Heart left ventricle (tissue), 16 donors: ENCODE measurements at places on chromosomes 11 and 22.

DNA sequence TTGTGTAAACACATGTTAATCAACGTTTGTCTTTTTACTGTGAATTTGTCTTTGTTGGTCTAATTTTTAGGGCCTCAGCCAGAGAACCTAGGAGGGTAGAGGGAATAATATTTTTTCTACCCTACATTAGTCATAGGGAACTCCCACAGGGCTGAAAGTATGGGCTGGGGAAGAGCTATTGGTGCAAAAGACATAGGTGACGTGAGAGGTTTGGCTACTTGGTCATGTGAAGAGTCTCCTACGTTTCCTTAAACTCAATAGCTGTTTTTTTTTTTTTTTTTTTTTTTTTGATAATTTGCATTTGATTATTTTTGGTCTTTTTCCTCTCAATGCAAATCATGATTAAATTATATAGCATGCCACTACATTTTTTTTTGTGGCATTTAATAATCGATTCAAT lies 15.9 kb upstream of the MMP7 start:
- DNase-seq = no peak

- no peak for DNase-seq
These were observed 67.3 kb upstream of the SHISAL1 start for GRCh38 chr22:44379817-44380755.

GRCh38 chr22:44333847-44334635 lies 21.3 kb upstream of the SHISAL1 start:
- no peak for DNase-seq

DNA sequence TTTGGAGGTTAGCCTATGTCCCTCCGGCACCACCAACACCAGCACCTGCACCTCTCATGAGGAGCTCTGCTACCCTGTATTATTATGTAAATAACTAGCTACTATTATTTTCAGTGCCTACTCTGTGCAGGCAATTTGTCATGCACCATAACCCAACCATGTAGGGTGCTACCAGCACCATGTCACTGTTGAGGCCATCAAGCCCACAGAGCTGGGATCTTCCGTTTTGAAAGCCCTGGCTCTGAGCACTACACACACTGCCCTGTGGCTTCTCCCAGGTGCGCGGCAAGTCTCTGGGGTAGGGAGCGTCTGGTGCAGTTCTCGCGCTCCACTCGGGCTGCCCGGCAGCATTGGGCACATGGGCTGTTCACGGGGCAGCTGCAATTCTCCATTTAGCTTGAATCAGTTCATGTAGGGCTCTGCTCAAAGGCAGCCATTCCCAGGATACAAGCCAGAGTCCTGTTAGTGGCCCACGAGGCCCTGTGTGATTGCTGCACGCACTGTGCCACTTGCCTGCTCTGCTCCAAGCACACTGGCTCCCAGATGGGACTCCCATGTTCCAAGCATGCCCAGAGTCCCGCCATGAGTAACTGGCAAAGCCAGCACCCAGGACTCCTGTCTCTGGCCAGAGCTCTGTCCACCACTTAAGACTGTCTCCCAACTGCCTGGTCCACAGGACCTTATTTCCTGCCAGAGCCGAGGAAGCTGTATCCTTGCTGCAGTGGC lies 42.5 kb upstream of the CDON start:
- no peak for DNase-seq

DNA sequence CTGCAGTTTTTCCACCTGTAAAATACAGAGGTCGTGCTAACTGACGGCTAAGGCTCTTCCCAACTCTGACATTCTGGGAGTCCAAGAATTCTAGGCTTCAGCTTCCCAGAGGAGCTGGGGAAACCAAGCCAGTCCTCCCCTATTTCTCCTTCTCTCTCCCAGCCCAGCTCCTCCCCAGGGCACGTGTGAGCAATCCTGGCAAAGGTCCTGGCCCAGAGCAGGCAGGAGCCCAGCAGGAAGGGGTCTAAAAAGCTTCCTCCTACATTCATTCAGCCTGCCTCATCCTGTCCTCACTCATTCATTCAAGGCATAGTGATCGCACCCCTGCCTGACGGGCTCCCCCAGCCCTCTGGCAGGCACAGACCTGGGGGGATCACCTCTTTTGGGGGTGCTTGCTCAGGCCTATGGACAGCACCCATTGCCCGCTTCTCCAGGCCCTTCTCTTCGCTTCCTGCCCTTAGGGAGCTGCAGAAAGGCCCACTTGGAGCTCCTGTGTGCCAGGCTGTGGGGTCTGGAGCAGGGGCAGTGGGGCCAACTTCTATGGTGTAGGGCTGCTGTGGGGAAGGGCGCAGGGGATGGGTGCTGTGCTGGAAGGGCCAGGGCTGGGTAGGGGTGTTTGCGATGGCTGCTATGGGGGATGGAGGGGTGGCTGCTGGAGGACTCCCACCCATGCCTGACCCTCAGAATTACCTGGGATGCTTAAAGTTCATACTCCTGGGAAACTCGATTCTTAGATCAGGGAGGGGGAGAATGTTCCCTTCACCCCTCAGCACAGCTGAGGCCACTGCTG lies 9.8 kb downstream of the KCNC1 start:
- DNase-seq = no peak

DNA sequence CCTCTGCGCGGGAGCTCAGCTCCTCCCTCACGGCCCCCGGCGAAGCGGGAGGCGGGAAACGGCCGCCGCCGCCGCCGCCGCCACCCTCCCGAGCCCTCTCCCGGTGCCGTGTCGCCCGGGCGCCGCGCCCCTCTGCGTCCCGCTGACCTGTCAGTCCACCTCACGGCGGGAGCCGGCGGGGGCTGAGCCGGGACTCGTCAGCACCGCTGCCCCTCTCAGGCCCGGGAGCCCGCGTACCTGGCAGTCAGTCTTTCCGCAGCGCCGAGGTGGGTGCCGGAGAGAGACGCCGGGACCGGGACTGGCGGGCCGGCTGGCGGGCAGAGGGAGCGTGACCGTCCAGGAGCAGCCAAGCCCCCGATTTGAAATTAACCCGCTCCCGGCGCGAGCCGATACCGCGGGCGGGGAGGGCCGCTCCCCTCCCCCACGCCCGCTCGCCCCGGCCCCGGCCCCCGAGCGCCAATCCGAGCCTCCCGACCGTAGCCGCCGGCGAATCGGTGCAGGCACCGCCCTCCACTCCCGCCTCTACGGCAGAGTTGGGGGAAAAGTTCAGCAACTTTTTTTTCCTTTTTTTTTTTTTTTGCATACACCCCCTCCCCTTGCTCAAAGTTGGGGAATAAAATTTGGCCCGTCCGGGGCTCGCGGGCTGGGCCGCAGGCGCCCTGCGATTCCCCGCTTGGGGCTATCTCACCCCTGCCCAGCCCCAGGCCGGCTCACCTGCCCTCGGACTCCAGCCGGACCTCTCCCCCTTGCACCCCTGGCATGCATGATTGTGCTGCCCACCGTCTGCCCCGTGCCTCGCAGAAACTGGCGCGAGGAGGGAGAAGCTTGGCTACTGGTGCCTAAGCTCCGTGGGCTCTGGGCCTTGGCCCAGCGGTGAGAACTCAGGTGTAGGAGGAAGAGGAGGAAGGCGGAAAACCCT lies 774 bp upstream of the E2F8 start:
- DNase-seq = no peak
